ENCODE measurements at places on chromosomes 12 and 14.
A peak's percentile ranks its signal among the peaks of the same experiment; 100 is the strongest.

DNA sequence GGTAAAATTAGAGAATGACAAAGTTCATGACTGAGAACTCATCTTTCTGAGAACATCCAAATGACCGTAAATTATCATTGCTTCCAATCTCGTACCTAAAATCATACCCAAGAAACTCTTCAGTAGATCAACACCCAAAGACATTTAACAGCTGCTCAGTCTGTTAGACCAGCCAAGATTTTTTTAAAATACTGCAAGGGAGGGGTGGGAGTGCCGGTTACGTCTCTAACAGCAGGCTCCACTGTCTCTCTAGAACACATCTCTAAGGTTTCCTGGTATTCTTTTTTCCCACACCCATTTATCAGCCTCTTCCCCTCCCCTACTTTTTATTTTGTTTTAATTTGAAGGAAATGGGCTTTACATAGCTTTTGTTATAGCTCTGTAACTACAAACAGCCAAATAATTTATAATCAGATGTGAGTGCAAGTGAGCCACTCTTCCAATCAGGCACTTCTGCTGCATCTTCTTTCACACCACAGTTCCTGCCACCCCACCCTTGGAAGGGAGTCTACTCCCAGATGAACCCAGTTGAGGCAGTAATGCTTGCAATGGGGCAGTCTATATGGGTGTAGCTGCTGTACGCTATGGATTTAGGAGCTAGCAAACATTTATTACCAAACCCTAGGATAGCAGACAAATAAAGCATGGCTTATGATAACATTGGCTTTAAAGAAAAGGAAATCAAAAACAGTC, 21.9 kb downstream of the PTPRB start:
- H3K36me3 ChIP-seq, result no peaks in the 10 kb centered on the region
- no peak overlapping the region for H3K27ac ChIP-seq
- H3K27me3 ChIP-seq, result no peaks in the 10 kb centered on the region
- DNase-seq, result no peak
- no peaks in the 10 kb centered on the region for H3K4me1 ChIP-seq
- H3K4me3 ChIP-seq, result no peak overlapping the region

DNA sequence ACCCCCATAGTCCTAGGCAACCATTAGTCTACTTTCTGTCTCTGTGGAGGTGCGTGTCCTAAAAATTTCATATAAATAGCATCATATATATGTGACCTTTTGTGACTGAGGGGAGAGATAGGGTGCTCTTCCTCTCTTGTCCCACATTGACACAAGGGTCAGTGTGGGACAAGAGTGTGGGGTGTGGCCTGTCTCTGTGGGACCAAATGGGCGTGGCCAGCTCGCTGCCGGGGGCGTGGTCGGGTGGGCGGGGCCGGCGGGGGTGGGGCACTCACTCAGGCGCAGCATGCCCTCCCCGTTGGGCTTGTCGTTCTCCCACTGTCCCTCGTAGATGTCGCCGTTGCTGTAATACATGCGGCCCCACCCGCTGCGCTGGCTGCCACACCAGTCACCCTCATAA, 15.5 kb downstream of the MORN3 start:
- H3K4me1 ChIP-seq, result peaks cover 5% of the 10 kb centered on the region
- no peak overlapping the region for H3K4me3 ChIP-seq
- DNase-seq, result no peak

- no peaks in the 10 kb centered on the region for H3K36me3 ChIP-seq
- H3K27me3 ChIP-seq, result no peaks in the 10 kb centered on the region
- no peak overlapping the region for H3K27ac ChIP-seq
- no peaks in the 10 kb centered on the region for H3K4me1 ChIP-seq
These were observed 8.7 kb upstream of the METAP2 start for GRCh38 chr12:95465275-95465674.

DNA sequence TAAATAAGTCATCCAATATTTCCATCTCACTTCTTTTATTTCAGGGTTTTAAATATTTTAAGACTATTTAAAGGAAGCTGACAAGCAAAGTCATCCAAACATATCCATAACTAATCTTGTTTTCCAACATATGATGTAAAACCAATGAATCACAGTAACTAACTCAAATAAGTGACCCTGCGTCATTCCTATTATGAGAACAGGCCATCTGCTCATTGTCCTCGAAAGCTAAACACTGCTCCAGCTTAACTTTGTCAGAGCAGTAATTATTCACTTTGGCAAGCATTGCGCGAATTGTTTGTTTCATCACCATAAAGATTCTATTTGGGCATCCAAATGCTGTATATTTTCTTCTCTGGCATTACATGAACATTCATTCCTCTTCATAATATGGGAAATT, 99.1 kb downstream of the CAPZA3 start:
- no peak for DNase-seq
- no peaks in the 10 kb centered on the region for H3K27me3 ChIP-seq
- H3K4me1 ChIP-seq, result no peaks in the 10 kb centered on the region
- no peaks in the 10 kb centered on the region for H3K36me3 ChIP-seq
- no peak overlapping the region for H3K27ac ChIP-seq

GRCh38 chr14:96805956-96806355, 8.8 kb downstream of the VRK1 start:
- H3K4me1 ChIP-seq, result no peaks in the 10 kb centered on the region
- H3K27me3 ChIP-seq, result no peaks in the 10 kb centered on the region
- no peak for DNase-seq
- no peak overlapping the region for H3K4me3 ChIP-seq
- no peak overlapping the region for H3K27ac ChIP-seq

GRCh38 chr12:132071830-132072384, 72.2 kb downstream of the DDX51 start:
- H3K27ac ChIP-seq, result no peak overlapping the region
- H3K4me1 ChIP-seq, result peaks cover 5% of the 10 kb centered on the region
- peak overlapping the region; percentile 10 for H3K4me3 ChIP-seq
- no peaks in the 10 kb centered on the region for H3K27me3 ChIP-seq
- no peak for DNase-seq
- H3K36me3 ChIP-seq, result peaks cover 56% of the 10 kb centered on the region

DNA sequence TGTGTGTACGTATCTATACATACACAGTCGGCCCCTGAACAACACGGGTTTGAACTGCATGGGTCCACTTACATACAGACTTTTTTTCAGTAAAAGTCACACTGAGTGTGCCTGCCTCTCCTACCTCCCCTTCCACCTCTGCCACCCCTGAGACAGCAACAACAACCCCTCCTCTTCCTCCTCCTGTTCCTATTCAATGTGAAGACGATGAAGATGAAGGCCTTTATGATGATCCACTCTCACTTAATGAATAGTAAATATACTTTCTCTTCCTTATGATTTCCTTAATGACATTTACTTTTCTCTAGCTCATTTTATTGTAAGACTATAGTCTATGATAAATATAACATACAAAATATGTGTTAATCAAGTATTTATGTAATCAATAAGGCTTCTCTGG, 25.5 kb downstream of the TM7SF3 start:
- no peaks in the 10 kb centered on the region for H3K4me1 ChIP-seq
- DNase-seq, result no peak
- H3K27me3 ChIP-seq, result no peaks in the 10 kb centered on the region
- H3K36me3 ChIP-seq, result peaks cover 3% of the 10 kb centered on the region
- H3K27ac ChIP-seq, result no peak overlapping the region

- no peak overlapping the region for H3K27ac ChIP-seq
- no peaks in the 10 kb centered on the region for H3K27me3 ChIP-seq
- no peak for DNase-seq
- peaks cover 4% of the 10 kb centered on the region for H3K4me1 ChIP-seq
- no peak overlapping the region for H3K4me3 ChIP-seq
- H3K36me3 ChIP-seq, result no peaks in the 10 kb centered on the region
These were observed 159.6 kb downstream of the CRADD start for GRCh38 chr12:93836620-93837260.

- no peak overlapping the region for H3K27ac ChIP-seq
- no peak overlapping the region for H3K4me3 ChIP-seq
- H3K4me1 ChIP-seq, result no peaks in the 10 kb centered on the region
- DNase-seq, result no peak
These were observed 133.7 kb upstream of the C14orf180 start for GRCh38 chr14:104445832-104446381.

- no peak for DNase-seq
- peak overlapping the region; percentile 77 for H3K27ac ChIP-seq
- H3K4me3 ChIP-seq, result no peak overlapping the region
- peaks cover 23% of the 10 kb centered on the region for H3K4me1 ChIP-seq
- peaks cover 2% of the 10 kb centered on the region for H3K36me3 ChIP-seq
These were observed 15.7 kb downstream of the ANO6 start for GRCh38 chr12:45231515-45232145.

DNA sequence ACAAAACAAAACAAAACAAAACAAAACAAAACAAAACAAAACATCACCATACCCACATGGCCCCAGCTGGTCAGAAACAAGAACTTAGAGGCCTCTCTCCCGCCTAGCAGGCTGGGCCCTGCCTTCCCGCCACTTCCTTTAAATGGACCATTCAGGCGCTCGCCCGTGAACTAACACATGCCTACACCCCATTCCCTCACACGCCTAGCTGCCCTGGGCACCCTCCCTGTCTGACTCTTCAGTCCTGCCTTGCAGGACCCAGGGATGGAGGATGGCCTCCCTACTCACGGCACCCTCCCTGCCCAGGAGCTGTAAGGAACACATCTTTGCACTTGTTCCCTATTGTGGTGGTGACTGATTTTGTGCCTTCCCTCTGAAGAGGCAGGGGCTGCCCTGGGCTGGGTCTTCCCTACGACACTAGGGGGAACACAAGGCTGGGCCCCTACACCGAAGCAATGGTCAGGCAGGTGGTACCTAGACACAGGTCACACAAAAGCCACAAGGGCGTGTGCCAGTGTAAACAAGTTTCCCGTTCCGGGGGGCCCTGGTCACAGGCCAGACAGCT, 21.5 kb downstream of the P2RX2 start:
- H3K27ac ChIP-seq, result no peak overlapping the region
- no peaks in the 10 kb centered on the region for H3K27me3 ChIP-seq
- peaks cover 77% of the 10 kb centered on the region for H3K36me3 ChIP-seq
- DNase-seq, result no peak
- no peak overlapping the region for H3K4me3 ChIP-seq
- no peaks in the 10 kb centered on the region for H3K4me1 ChIP-seq

DNA sequence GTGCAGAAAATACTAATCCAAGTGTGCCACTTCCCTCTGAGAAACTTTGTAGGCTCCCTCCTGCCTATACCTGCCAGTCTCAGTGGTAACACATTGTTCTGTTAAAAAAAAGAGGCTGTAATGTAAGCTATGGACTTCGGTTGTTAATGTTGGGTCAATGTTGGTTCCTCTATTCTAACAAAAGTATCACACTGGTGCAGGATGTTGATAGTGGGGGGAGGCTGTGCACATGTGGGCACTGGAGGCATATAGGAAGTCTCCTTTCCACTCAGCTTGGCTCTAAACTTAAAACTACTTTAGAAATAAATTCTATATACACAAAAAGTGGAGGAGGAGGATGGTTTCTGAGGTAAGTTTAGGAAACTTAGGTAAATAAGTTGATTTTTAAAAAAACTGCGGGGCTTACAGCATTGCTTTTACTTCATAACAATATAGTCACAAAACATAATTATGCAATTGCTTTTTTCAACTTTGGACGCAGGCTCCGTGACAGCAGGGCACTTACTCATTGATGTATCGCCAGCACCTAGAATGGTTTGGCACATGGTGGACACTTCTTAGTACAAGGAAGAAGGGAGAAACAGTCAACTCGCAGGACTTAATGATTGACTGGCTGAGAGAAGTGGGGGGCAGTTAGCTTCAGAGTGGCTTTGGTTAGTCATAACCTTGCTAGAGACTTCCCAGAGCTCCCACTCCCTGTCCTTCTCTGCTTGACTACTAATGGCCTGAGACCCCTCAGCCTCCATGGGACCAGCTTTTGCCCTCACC, 7.9 kb upstream of the NYNRIN start:
- H3K27me3 ChIP-seq, result no peaks in the 10 kb centered on the region
- H3K27ac ChIP-seq, result no peak overlapping the region
- peaks cover 20% of the 10 kb centered on the region for H3K4me1 ChIP-seq
- DNase-seq, result no peak
- H3K36me3 ChIP-seq, result no peaks in the 10 kb centered on the region
- no peak overlapping the region for H3K4me3 ChIP-seq

- no peaks in the 10 kb centered on the region for H3K36me3 ChIP-seq
- H3K27ac ChIP-seq, result peak overlapping the region; percentile 91
- no peaks in the 10 kb centered on the region for H3K27me3 ChIP-seq
- H3K4me3 ChIP-seq, result no peak overlapping the region
- DNase-seq, result peak; percentile 73
These were observed 795 bp upstream of the ACOT2 start for GRCh38 chr14:73567951-73568885.

DNA sequence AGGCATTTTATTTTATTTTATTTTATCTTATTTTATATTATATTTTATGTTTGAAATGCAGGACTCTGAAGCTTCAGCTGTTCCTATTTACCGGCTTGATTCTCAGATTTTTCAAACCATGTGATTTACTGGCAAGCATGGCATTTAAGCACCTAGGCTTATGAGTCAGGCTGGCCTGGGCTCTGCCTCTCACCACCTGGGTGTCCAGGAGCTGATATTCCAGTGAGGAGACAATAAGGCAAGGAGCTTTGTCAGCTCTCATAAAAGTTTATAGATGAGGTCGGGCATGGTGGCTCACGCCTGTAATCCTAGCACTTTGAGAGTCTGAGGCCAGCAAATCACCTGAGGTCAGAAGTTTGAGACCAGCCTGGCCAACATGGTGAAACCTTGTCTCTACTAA, 2.1 kb downstream of the DAO start:
- H3K36me3 ChIP-seq, result no peaks in the 10 kb centered on the region
- H3K4me1 ChIP-seq, result peaks cover 4% of the 10 kb centered on the region
- no peak overlapping the region for H3K4me3 ChIP-seq
- no peak for DNase-seq
- H3K27me3 ChIP-seq, result peaks cover 2% of the 10 kb centered on the region
- no peak overlapping the region for H3K27ac ChIP-seq

DNA sequence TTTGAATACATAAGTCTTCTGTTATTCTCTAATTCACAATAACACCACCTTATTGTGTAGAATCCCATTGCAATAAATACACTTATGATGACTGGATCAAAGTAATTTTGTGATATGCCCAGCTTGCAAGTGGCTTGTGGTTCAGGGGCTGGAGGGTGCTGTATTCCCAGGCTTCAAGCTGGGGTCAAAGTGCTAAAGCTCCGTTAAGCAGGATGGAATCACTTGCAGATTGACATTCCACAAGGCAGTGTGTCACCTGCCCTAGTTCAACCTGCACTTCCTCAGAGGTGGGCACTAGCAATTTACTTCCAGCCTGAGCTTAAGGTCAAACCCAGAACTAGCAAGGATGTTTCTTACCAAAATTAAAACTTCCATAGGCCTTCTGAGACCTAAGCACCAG, 166.6 kb downstream of the SSPN start:
- peaks cover 2% of the 10 kb centered on the region for H3K4me1 ChIP-seq
- no peak overlapping the region for H3K27ac ChIP-seq
- H3K27me3 ChIP-seq, result no peaks in the 10 kb centered on the region
- H3K36me3 ChIP-seq, result no peaks in the 10 kb centered on the region
- no peak overlapping the region for H3K4me3 ChIP-seq
- no peak for DNase-seq

DNA sequence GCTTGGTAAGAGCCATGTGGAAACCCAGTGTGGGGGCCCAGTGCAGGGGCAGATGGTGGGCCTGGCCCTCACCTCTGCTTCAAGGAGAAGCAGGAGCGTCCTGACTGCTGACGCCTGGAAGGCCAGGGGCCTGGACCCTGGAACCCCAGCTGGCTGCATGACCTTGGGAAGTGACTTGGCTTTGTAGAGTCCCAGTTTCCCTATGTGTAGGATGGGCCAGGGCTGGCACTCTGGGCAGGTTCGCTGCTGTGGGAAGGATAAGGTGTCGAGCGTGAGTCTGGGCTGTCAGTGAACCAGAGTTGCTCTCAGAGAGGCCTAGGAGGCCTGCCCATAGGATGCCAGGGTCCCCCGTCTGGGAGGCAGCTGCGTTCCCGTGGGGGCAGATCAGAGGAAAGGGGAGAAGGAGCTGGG, 43.2 kb downstream of the TRAFD1 start:
- no peak overlapping the region for H3K27ac ChIP-seq
- H3K27me3 ChIP-seq, result no peaks in the 10 kb centered on the region
- H3K4me3 ChIP-seq, result no peak overlapping the region
- H3K36me3 ChIP-seq, result peaks cover 31% of the 10 kb centered on the region
- no peaks in the 10 kb centered on the region for H3K4me1 ChIP-seq
